ENCODE measurements at places on chromosomes 6 and 20.

DNA sequence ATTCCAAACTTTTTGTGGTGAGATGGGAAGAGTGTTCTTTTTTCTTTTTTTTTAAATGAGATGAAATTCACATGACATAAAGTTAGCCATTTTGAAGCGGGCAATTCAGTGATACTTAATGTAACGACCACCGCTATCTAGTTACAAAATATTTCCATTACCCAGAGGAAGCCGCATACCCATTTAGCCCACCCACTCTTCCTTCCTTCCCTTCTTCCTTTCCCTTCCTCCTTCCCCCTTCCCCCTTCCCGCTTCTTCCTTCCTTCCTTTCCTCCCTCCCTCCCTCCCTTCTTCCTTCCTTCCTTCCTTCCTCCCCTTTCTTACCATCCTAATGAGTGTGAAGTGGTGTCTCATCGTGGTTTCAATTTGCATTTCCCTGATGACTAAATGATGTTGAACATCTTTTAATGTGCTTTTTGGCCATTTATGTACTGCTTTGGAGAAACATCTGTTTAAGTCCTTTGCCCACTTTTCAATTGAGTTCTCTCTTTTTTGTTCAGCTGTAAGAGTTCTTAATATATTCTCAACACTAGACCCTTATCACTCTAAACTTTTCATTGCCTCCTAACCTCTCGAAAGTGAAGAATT is 371.1 kb downstream of the FARS2 start:
- DNase-seq = no peak

DNA sequence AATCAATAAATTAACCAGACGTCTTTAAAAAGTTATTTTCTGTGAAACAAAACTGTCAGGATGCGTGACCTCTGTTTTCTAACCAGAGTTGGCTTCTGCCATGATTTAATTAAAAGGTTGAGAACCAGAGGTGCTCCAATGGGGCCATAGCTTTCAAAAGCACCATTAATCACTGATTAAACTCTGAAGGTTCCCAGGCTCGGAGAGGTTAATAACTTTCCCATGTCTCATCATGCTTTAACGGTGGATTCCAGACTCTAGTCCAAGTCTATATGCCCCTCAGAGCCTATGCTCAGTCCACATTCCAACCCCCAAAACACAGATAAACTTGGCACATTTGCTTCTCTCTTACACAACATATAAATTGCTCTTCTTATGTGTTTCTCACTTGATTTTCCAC is 95.5 kb downstream of the SNAP91 start:
- DNase-seq = no peak

GRCh38 chr6:78611886-78612480 is 255.4 kb upstream of the IRAK1BP1 start:
- DNase-seq = no peak

GRCh38 chr20:37364927-37365272 is 19.0 kb downstream of the SRC start:
- no peak for DNase-seq

GRCh38 chr6:25486550-25486949 is 165.5 kb upstream of the SCGN start:
- DNase-seq = no peak

DNA sequence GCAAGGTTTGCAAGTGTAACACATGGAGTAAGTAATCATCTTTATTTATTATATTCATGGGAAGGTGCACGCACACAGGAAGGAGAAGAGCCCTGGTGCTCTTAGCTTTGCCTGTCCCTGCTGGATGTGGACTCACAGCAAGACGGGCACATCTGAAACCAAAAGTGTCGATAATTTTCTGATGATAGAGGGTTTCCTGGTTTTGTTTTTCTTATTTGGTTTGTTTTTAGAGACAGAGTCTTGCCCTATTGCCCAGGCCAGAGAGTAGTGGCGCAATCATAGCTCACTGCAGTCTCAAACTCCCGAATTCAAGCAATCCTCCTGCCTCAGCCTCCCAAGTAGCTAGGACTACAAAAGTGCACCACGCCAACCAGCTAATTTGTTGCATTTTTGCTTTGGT is 7.8 kb upstream of the KHDC1L start:
- DNase-seq = no peak

GRCh38 chr6:93139408-93140081 is 279.8 kb downstream of the EPHA7 start:
- no peak for DNase-seq

DNA sequence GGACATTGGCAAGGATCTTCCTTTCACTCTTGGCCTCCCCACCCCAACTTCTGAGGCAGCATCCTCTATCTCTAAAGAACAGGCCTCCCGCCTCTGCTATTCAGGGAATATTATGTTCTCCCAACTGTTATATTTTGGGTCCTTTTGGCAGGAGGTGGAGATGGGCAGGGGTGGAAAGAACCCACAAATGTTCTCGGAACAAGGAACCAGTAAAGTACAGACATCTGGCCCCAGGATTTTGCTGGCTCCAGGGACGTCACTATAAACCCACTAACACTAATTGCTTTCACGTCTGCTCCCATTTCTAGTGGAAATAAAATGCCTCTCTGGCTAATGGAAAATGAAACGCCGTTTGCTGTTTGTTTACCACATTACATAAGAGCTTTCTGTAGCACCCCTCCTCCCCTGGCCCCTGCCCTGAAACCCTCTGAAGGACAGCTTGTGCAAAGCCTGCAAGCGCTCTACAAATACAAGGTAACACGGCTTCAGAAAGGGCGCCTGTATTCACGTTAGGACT is 77.7 kb upstream of the TBC1D7 start:
- no peak for DNase-seq

DNA sequence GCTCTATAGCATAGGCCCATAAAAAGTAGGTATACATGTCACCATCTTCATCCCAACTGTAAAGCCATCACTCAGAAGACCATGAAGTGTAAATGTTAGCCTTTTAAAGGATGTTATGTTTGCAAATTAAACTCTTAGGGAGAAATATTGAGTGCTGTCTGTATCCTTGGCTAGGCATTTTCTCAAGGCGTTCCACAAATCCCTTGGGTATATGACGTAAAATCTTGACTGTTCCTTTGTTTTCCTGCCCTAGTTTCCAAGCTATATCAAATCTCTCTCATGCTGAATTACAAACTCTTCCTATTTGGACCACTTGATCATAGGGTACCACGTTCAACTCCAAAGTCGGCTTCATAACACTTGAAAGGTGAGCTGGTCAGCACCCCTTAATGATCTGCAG is 486.2 kb downstream of the HDGFL1 start:
- DNase-seq = no peak

GRCh38 chr6:112920994-112921393 is 573.9 kb downstream of the RFPL4B start:
- no peak for DNase-seq

DNA sequence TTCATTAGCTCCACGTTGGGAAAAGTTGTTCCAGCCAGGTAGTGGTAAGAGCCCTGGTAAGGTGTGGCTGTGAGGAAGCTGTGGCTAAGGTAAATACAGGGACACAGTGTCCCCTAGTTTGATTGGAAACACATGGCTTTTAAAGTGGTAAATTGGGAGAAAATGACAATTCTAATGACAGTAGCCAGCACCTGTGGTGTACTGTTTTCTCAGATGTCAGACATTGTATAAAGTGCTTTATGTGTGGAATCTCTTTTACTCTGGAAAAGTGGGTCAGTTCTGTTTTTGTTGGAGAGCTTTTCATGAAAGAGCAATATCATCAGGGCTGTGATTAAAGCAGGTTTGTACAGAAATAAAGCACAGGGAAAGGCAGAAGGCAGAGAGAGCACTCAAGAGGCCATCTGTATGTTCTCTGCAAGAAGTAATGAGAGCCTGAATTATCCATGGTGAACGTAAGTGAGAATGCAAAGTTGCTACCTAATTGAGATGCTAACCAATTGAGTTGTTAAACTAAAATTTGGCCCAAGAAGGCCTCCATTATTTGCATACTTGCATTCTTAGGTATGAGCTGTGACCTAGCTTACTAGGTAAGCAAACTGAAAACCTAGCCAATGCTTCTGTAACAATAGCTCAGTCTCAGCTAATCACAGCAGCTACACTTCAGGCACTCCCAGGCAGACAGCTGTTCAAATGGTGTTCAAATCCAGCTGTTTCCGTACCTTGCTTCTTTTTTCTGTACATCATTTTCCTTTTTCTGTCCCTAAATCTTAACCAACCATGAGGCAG is 28.2 kb downstream of the MRAP2 start:
- no peak for DNase-seq

- no peak for DNase-seq
Observed at GRCh38 chr20:50629670-50630045, 61.7 kb downstream of the RIPOR3 start.

DNA sequence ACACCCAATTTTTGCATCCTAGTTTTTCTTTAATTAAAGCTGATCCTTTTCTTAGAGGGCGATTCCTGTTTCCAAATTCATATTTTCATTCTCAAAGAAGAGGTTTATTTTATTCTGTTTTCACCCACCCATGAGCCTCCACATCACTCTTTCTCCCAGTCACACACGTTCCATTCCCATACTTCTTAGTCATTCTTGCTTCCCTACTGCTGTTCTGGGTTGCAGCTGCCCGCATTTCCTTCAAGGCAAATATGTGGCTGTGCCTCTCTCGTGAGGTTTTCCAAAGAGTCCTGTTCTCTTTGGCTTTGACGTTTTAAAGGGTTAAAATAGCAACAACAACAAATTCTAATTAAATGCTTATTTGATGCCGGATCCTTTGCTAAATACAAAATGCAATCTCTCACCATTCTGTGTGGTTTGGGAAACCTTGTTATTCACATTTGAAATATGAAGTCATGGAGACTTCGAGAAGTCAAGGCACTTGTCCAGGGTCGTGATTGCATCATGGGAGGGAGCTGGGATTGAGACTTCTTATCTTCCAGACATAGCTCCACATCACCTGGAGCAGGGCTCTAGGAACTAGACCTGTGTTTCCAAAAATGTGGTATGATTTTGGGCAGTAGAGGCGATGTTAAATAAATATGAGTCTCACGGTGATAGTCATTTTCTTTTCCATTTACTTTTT is 126.6 kb downstream of the DOK5 start:
- no peak for DNase-seq

DNA sequence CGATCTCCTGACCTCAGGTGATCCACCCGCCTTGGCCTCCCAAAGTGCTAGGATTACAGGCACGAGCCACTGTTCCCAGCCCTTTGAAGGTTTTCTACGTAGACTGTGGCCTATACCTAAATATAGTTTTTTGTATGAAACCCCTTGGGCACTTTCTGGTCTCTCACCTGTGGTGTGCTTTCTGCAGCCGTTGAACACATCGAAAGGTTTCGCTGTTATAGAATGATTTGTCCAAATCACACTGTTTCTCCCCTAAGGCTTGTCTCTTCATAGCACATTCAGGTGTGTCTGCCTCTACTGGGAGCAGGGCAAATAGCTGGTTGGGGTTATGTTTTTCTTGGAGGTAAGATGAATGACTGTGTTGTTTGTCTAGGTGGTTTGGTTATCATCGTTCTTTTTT is 597.9 kb downstream of the RNF144B start:
- DNase-seq = no peak
